NCI-H1048 (cell line): ENCODE measurements at places on chromosomes 11 and 22.

- no peak for DNase-seq
Observed at GRCh38 chr11:33263549-33263948, 6.4 kb downstream of the HIPK3 start.

- DNase-seq, result no peak
Observed at GRCh38 chr22:36160499-36160942, at the start of gene APOL3. Gene APOL3 (minus strand): TSS chr22:36160755. CDS start chr22:36149055, 11,700 bp downstream.

- no peak for DNase-seq
Observed at GRCh38 chr11:132168344-132168981, 798.0 kb downstream of the NTM start.

- DNase-seq, result no peak
Observed at GRCh38 chr11:81869351-81870065, 864.2 kb downstream of the FAM181B start.

- no peak for DNase-seq
Observed at GRCh38 chr11:83156996-83157593, at the start of gene PCF11. Gene PCF11 (plus strand): TSS chr11:83157131. CDS start chr11:83157440, 309 bp downstream.

DNA sequence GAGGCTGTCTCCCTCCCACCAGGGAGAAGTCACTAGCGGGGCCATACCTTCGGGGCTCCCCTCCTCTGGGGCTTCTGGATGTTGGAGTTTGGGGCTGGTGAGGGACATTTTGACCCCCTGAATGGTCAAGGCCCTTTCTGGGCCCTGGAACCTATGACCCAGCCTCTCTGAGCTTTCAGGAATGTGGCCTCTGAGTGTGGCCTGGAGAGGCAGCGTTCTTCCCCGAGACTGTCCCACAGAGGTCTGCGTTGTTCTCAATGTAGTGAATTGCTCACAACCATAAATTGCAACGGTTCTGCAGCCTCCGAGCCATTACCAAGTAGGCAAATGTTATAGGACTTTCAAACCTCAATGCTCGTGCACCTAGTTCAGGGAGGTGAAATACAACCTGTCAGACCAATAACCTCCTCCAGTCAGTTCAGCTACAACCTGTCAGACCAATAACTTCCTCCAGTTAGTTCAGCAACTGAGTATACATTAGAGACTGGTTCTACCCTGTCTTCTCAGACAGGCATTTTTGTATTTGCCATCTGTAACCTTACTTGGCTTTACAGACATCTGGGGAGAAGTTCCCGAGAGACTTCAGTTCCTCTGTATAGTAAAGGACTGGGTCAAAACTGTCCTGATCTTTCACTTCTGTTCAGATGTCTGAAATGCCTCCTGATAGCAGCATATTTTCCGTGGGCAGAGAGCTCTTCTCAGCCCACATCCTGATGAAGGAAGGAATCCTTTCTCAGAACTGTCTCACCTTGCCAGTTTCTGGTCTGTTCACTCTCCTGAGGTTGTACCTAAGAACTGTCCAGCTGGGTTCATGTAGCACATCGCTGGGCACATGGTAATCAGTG lies 34.2 kb downstream of the MICAL2 start:
- DNase-seq, result no peak

GRCh38 chr22:30535182-30535581 lies 11.4 kb downstream of the SEC14L6 start:
- no peak for DNase-seq

- no peak for DNase-seq
Observed at GRCh38 chr11:43789700-43790443, 90.8 kb upstream of the ALKBH3 start.

GRCh38 chr22:30920407-30920806 lies 48.2 kb downstream of the MORC2 start:
- peak; percentile 10 for DNase-seq

DNA sequence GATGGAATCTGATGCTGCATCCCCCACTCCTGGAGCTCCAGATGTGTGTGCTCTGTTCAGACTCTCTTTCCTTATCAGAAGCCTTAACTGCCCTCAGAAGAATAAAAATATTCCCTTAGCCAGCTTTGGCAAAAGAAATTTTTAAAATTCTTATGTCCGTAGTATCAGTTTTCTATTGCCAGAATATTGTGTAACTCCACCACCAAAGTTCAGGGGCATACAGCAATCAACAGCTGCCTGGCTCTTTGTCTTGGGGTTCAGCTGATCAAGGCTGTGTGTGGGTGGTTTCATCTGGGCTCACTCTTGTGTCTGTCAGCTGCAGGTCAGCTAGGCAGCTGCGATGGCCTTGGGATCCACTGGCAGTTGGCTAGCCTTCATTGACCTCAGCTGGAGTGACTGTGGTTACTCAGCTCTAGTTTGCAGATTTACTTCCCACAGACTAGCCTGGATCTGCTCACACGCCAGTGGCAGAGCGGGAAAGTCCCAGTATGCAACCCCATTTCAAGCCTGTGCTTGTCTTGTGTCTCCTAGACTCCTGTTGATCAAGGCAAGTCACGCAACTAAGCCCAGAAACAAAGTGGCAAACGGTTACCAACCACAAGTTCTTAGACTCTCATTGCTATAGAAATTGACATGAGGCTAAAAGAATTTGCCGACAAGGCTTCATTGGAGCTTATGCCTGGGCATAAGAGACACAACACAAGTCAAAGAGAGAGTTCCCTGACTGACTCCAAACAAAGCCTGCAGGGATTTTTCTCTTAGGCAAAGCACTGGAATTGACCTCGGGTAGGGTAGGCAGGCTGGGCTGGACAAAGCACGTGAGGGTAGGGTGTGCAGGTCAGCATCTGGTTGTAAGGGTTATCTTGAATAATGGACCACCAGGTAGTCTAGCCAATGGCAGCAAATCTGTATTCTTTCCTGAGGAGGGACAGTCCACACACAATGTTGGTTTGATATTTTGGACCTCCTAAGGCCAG lies 7.5 kb downstream of the TMEM138 start:
- no peak for DNase-seq

DNA sequence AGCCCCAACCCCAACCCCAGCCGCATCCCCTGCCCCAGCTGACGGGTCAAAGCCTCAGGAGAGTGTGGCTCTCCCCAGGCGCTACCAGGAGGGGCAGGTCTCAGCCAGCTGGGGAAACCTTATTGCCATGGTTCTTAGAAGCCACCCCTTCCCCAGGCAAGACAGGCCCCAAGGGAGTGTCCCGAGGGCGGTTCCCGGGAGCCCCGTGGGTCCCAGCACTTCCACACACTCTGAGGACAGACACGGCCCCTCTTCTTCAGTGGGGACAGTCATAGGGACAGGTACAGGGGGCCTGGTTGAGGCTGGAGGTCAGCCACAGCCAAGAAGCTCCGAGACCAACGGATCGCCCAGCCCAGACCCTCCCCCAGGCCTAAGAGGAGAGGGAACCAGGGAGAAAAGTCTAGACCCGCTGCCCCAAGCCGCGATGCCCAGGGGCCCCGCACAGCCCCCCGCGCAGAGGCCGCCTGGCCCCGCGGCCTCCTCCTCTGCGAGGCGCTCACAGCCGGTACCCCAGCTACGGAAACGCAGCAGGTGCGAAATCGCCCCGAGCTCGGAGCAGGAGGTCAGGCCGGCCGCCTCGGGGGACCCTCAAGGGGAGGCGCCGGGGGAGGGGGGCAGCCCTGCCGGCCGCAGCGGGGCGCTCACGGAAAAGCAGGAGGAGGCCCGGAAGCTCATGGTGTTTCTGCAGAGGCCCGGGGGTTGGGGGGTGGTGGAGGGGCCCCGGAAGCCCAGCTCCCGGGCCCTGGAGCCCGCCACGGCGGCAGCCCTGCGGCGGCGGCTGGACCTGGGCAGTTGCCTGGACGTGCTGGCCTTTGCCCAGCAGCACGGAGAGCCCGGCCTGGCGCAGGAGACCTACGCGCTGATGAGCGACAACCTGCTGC lies 2.6 kb downstream of the KLHDC7B start:
- DNase-seq, result no peak

DNA sequence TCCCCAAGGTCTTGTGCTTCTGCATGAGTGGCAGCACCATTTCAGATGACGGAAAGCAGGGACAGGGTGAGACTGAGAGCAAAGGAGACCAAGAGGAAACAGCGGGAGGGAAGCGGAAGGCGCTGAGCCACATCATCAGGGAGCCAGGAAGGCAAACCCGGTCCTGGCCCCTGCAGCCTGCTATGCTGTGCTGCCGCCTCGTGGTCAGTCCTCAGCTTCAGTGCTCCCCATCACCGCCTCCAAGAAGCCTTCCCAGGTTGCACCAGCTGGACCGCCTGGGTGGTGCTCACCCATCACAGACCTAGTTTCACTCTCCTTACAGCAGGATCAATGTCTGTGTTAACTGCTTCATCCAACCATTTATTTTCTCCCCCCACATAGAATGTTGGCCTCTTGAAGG lies 73.0 kb upstream of the PHF21B start:
- DNase-seq, result no peak

- DNase-seq, result no peak
Observed at GRCh38 chr22:49099496-49100124, 728.1 kb downstream of the BRD1 start.

DNA sequence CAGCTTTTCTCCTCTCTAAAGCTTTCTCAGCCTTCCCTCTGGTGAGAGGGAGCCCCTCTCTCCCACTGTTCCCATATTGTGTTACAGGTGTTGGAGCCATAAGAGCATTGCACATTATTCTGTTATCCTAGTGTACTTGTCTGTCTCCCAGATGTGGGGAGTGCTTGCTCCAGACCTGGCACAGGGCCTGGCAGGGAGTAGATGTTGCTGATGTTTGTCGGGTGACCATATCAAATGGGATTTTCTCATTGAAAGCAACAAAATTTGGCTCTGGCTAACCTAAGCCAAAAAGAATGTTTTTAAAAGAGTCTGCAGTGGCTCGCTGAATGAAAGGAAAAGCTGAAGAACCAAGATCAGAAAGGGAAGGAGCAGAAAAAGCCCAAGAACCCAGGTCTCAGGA lies 41.1 kb downstream of the CYB5R2 start:
- DNase-seq, result no peak
